Activated B cell treated with CpG ODN at 0.5 μM for 24 hours (primary cell): ENCODE measurements at places on chromosomes 12 and 14. TPM values are rescaled to one million over a fixed set of nuclear protein-coding genes. Genes with fewer than 3 reads are reported as not detected.

ACOT4 gene
- total RNA-seq: 0.60 and 1.2 TPM in 2 replicates

GLIPR1L2 gene
- 0.20 TPM in 1 of 2 replicates, not detected in the other for total RNA-seq

DNA sequence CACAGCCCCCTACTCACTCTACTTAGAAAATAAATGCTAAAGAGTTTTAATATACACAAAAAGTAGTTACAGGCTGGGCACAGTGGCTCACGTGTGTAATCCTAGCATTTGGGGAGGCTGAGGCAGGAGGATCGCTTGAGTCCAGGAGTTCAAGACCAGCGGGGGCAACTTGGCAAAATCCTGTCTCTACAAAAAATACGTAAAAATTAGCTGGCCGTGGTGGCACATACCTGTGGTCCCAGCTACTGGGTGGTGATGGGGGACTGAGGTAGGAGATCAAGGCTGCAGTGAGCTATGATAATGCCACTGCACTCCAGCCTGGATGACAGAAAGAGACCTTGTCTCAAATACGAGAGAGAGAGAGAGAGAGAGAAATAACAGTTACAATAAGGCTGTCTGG lies 9.9 kb upstream of the DYNC1H1 start:
- H3K4me3 ChIP-seq: no peak overlapping the region
- no peaks in the 10 kb centered on the region for H3K36me3 ChIP-seq
- H3K4me1 ChIP-seq: peaks cover under 1% of the 10 kb centered on the region
- no peak for DNase-seq
- no peak overlapping the region for H3K27ac ChIP-seq

- peaks cover 61% of the 10 kb centered on the region for H3K36me3 ChIP-seq
- H3K27me3 ChIP-seq: no peaks in the 10 kb centered on the region
- no peak overlapping the region for H3K27ac ChIP-seq
- no peak for DNase-seq
- no peak overlapping the region for H3K4me3 ChIP-seq
Observed at GRCh38 chr12:116971222-116971621, 60.5 kb downstream of the FBXW8 start.

DNA sequence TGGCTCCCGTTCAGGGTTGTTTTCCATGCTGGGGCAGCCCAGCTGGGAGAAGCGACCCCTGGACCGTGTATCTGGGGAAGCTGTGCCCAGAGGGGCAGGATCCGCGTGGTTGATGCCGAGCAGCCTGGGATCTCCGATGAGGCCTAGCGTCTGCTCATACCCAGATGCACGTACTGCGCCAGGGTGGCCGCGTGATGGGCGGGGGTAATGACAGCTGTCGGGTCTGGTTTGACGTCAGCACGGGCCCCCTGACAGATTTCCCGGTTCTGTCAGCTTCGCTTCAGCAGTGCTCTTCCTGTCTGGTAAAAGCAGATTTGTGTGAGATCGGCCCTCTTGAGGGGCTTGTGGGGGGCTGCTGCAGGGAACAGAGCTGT lies 147.3 kb downstream of the TSPAN9 start:
- H3K36me3 ChIP-seq: no peaks in the 10 kb centered on the region
- H3K4me3 ChIP-seq: no peak overlapping the region
- peaks cover 3% of the 10 kb centered on the region for H3K27me3 ChIP-seq
- DNase-seq: no peak
- no peak overlapping the region for H3K27ac ChIP-seq
- H3K4me1 ChIP-seq: peaks cover 15% of the 10 kb centered on the region

GRCh38 chr12:17992002-17992656 lies 97.9 kb downstream of the RERGL start:
- H3K4me3 ChIP-seq: no peak overlapping the region
- no peak for DNase-seq
- no peak overlapping the region for H3K27ac ChIP-seq
- H3K4me1 ChIP-seq: no peaks in the 10 kb centered on the region

GRCh38 chr12:48862760-48863159 lies 2.9 kb downstream of the RND1 start:
- no peak overlapping the region for H3K4me3 ChIP-seq
- H3K27me3 ChIP-seq: no peaks in the 10 kb centered on the region
- no peak for DNase-seq
- peaks cover 28% of the 10 kb centered on the region for H3K4me1 ChIP-seq
- H3K36me3 ChIP-seq: peaks cover 5% of the 10 kb centered on the region
- no peak overlapping the region for H3K27ac ChIP-seq

GRCh38 chr12:11986165-11986564 lies 84.6 kb upstream of the BCL2L14 start:
- no peak for DNase-seq
- H3K27ac ChIP-seq: no peak overlapping the region
- H3K4me3 ChIP-seq: no peak overlapping the region
- peaks cover 7% of the 10 kb centered on the region for H3K4me1 ChIP-seq
- no peaks in the 10 kb centered on the region for H3K36me3 ChIP-seq

DNA sequence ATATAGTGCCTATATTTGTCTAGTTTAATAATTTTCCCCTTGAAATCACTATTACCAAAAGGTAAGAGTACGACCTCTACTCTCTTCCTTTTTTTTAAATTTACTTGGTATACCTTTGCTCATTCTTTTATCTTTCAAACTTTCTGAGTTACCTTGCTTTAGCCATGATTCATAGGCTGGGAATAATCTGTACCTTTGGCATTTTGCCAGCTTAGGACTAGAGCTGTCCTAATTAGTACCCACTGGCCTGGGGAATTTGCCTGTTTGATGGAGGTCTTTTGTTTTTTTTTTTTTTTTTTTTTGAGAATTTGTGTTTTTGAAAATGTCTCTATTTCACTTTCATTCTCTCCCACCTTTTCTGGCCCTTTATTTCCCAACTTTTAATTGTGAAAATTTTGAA lies 8.7 kb upstream of the SLC4A8 start:
- H3K27me3 ChIP-seq: no peaks in the 10 kb centered on the region
- peaks cover 13% of the 10 kb centered on the region for H3K4me1 ChIP-seq
- no peak overlapping the region for H3K27ac ChIP-seq
- no peak for DNase-seq
- no peaks in the 10 kb centered on the region for H3K36me3 ChIP-seq
- no peak overlapping the region for H3K4me3 ChIP-seq

GRCh38 chr14:68730811-68731425 lies 61.9 kb downstream of the ZFP36L1 start:
- no peak for DNase-seq
- H3K4me1 ChIP-seq: peaks cover 85% of the 10 kb centered on the region
- H3K27me3 ChIP-seq: no peaks in the 10 kb centered on the region
- H3K4me3 ChIP-seq: no peak overlapping the region
- H3K27ac ChIP-seq: peak overlapping the region; percentile 63
